Purkinje cell (primary cell): ENCODE measurements at places on chromosomes 1 and 21. TPM values are rescaled to one million over a fixed set of nuclear protein-coding genes. Genes with fewer than 3 reads are reported as not detected.

Gene OXCT2
- not detected in 2 replicates for polyA plus RNA-seq

Gene KRTAP11-1
- not detected in 2 replicates for polyA plus RNA-seq

Gene NPPB
- 1.8 TPM in 1 of 2 replicates, not detected in the other for polyA plus RNA-seq

Gene MAN1A2
- 32.1 and 33.8 TPM in 2 replicates for polyA plus RNA-seq

Gene S100A13
- 35.3 and 50.8 TPM in 2 replicates for polyA plus RNA-seq

Gene TMEM200B
- 18.4 and 25.8 TPM in 2 replicates for polyA plus RNA-seq

Gene IL19
- not detected in 2 replicates for polyA plus RNA-seq

Gene INKA2
- polyA plus RNA-seq: 2.1 and 2.9 TPM in 2 replicates

Gene TSPAN1
- 0.78 TPM in 1 of 2 replicates, not detected in the other for polyA plus RNA-seq

Gene DYNLT4
- not detected in 2 replicates for polyA plus RNA-seq

Gene USH2A
- polyA plus RNA-seq: 0.20 TPM in 1 of 2 replicates, not detected in the other

Gene FAM72D
- 0.88 and 1.2 TPM in 2 replicates for polyA plus RNA-seq

Gene AKNAD1
- not detected in 2 replicates for polyA plus RNA-seq

Gene NMNAT1
- 3.2 and 5.0 TPM in 2 replicates for polyA plus RNA-seq

Gene LCE3E
- polyA plus RNA-seq: not detected in 2 replicates

Gene CLCA4
- not detected in 2 replicates for polyA plus RNA-seq

Gene TCHHL1
- not detected in 2 replicates for polyA plus RNA-seq

Gene AVPR1B
- not detected in 2 replicates for polyA plus RNA-seq

Gene SLC2A5
- polyA plus RNA-seq: 1.9 and 4.4 TPM in 2 replicates

Gene TRIM63
- not detected in 2 replicates for polyA plus RNA-seq

Gene TMEM79
- polyA plus RNA-seq: 0.39 and 0.52 TPM in 2 replicates

Gene DNASE2B
- 3.1 TPM in 1 of 2 replicates, not detected in the other for polyA plus RNA-seq
